ENCODE measurements at places on chromosomes 5 and 9.

GRCh38 chr5:90932052-90932699, 373.6 kb downstream of the ADGRV1 start:
- no peak for DNase-seq

DNA sequence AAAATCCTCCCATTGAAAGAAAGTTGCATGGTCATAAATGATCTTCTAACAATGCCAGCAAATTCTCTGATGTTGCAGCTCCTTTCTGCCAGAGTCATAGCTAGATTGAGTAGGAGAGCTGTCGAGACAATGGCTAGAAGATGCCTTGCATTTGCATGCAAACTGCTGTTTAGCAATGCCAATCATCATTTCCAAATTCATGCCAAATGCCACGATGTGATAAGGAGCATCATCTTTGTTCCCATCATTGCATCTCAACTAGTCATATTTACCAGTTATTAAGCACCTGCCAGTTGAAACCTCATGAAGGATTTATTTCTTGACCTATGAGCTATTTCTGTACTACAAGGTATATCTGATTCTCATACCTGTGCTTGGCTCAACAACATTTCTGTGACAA, 246.4 kb upstream of the PIK3R1 start:
- no peak for DNase-seq

- no peak for DNase-seq
Measured at GRCh38 chr5:121572061-121572460, 279.6 kb upstream of the FTMT start.

GRCh38 chr5:76870046-76870445, 20.2 kb downstream of the S100Z start:
- DNase-seq, result no peak

GRCh38 chr5:135472141-135472540, 20.0 kb upstream of the TIFAB start:
- DNase-seq, result no peak

DNA sequence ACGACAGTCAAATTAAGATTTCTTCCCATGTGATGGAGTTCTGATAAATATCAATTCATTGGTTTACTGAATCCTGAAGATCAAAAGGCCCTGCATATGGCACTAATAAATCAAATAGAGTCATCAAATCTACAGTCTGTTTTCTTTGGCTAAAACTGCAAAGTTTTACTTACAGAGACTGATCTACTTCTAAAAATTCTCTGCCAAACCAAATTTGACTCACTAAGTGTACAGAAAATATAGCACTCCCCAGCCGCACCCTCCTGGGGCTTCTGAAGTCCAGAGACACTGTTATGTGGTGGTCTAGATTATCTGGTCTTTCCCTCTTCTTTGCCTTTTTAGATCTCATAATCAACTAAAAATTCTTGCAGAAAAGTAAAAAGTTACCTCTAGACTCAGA, 237.7 kb downstream of the MLLT3 start:
- DNase-seq, result no peak

GRCh38 chr5:44389090-44389822, at the start of gene FGF10:
Gene FGF10, minus strand, starts transcription at chr5:44389420. Its CDS starts 738 bp downstream, at chr5:44388682.
- no peak for DNase-seq

- DNase-seq, result no peak
Measured at GRCh38 chr5:56386046-56386445, 152.9 kb upstream of the ANKRD55 start.

- no peak for DNase-seq
Measured at GRCh38 chr5:142537938-142538337, 148.0 kb downstream of the FGF1 start.

DNA sequence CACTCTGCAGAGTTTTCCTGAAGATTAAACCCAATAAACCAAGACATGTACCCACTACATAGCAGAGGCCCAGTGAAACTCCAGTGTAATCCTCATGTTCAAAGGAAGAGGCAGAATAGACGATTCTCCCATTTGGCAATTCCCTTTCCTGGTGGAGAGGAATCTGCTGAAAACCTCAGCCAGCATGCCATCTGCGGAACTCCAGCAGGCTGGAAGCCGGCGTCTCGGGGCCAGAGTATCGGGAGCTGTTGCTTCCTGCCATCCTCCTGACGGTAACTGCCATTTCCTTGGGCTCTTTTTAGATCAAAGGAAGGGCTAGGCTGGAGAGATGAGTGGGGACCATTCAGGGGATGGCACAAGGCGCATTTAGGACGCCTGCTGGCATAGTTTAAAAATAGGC, 20.5 kb downstream of the NEURL1B start:
- no peak for DNase-seq

GRCh38 chr5:178564811-178565550, 25.2 kb downstream of the COL23A1 start:
- DNase-seq, result no peak

GRCh38 chr9:112764837-112765236, 14.3 kb downstream of the SNX30 start:
- DNase-seq, result no peak

- no peak for DNase-seq
Measured at GRCh38 chr5:606526-607399, 5.4 kb upstream of the CEP72 start.

GRCh38 chr9:106773750-106774149, 89.2 kb upstream of the ZNF462 start:
- DNase-seq, result no peak

Measured in effector memory CD8-positive, alpha-beta T cell (primary cell).